ENCODE measurements at places on chromosomes 4 and X.

- no peak for DNase-seq
Measured at GRCh38 chr4:53012738-53013137, 150.6 kb downstream of the RASL11B start.

GRCh38 chr4:654503-654845, 19.6 kb downstream of the ATP5ME start:
- DNase-seq: no peak

DNA sequence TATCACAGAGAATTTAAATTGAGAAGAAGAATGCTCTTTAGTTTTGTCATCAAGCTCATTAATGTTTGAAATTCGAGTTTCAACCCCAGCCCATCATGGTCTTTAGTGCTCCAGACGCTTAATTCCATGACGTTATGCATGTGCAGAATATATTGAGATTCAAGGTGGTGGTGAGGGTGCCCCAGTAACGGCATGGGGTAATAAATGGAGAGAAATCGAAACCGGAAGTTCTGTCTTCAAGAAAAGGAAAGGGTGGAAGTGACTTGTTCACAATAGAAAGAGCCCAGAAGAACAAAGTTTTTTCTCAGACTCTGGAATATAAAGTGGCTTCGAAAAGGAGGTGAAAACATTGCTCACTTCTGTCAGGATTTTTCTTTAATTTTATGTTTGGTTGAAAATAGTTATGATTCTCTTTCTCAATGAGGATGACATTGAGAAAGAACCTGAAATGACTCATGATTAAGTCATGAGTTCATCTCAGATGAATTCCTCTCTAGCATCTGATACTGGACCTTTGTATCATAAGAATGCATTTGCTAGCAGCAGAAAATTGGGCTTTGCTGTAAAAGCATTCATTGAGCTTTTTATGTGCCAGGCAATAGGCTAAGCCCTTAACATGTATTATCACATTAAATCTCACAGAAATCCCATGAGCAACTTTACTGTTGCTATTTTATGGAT, 779 bp upstream of the DDX60L start:
- DNase-seq: no peak

GRCh38 chr4:9592010-9592409, 147.8 kb downstream of the DEFB131A start:
- DNase-seq: no peak

DNA sequence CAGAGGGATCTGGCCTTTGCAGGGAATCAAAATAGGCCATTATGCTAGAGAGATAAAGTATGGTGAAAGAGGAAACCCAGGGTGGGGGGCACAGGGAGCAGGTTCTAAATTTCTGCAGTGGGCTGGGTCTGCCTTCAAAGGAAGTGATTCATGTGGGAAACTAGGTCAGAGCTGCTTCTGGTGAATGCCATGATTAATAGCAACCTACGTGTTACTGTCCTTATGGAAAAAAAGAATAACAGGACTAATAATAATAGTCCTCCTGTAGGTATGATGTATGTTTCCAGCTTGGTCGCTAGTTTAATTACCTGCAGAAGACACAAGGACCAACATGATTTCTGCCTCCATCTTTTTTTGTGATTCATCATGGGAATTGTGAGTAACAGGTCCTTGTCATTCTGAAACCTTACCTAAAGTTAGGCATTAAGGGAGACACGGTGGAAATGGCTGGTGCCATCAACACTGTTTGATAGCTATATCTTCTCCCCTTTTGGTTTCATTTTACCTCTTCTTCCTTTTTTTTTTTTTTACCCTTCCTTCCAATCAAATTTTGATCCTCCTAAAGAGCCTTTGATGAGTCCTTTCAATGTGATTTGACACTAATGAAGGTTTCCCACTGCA, 180.4 kb downstream of the CPEB2 start:
- no peak for DNase-seq

DNA sequence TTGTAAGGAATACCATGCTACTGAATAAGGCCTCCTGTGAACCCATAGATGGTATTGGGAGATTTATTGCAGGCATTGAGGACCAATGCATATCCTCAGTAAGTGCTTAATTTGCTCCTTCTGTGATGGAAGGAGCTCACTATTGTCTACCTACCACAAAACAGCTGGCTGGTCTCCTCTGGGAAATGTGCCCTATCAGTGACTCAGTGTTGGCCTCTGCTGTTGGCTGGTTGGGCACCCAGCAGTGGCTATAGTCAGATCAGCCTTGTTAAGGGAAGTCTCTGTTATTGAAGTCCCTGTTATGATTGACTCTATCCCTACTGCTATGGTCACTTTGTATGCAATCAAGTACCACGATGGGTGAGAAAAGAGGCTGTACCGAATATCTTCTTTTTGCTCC, 27.5 kb upstream of the OTUD4 start:
- DNase-seq: no peak

DNA sequence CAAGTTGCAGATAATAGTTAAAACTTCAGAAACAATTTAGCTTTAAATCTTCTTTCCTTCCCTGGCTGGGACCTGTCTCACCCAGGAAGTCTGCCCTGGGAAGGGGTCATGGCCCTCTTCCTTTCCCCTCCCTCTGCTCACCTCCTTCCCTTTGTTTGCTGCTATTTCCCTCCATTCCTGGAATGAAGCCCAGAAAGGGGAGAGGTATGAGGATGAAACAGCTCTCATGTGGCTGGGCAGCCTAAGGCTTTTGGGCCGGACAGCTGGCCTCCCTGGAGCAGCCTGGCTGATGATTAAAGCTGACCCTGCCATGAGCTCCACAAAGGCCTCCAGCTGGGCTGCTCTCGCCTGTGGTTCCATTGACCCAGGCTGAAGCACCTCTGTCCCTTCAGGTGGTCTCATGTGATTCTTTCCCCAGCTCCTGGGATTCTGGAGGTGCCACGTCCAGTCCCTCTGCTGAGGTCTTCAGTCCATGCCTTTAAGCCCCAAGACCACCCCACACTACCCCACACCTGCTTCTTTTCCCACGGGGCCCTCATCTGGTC, 202.1 kb downstream of the PTTG2 start:
- no peak for DNase-seq

DNA sequence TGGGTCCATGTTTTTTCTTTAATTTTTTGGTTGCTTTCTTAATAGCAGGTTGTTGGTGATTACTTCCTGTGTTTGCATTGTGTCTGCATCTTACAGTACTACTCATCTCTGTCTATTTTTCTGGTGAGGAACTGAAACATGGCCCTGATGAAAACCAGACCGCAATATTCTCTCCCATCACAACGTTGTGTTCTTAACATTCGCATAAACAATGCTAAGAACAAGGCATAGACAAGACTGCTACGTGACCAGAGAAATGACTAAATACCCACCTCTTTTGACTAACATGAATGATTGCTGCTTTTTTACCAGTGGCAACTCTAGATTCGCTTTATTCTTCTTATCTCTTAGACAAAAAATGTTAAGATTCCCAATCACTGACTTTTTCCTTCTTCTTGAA, 179.1 kb downstream of the GC start:
- no peak for DNase-seq

DNA sequence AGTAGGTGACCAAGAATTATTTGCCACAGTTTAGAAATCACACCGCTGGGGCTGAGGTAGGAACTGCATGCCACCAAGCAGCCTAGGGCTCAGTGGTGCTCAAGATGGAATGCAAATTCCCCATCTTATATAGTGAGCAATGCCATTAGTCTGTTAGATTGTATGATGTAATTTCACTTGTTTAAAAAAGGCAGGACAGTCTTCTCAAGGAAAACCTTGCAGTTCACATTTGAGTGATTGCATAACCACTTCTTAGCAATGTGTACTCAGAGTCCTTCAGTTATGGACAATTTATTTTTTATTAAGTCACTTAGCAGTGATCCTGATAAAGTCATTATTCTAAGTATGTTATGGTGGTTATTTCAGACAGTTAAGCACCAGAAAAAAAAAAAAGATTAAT, 142.9 kb upstream of the SFRP2 start:
- DNase-seq: no peak

- DNase-seq: no peak
Measured at GRCh38 chr4:96992443-96992842, 1150.8 kb downstream of the STPG2 start.

- DNase-seq: no peak
Measured at GRCh38 chr4:89111833-89112563, 665 bp downstream of the TIGD2 start.

- DNase-seq: no peak
Measured at GRCh38 chr4:94277534-94277933, 65.1 kb downstream of the HPGDS start.

GRCh38 chr4:78360466-78360865, 191.1 kb upstream of the ANXA3 start:
- DNase-seq: no peak

DNA sequence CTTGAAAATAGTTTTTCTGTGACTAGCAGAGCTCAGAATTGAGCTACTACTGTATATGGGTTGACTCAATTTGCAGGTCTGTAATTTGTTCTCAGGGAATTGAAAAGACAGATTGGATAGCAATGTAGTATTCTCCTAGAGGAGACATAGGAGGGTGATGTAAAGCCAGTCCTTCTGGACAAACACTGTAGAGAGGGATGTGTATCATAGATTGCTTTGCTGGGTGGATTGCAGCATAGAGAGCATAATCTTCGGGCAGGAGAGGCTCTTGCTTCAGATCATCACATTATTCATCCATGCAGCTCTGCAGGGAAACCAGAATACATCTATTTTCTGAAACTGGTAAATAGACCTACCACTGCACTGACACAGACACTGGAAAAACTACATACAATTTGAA, 1110.5 kb downstream of the RAPGEF2 start:
- no peak for DNase-seq

- no peak for DNase-seq
Measured at GRCh38 chr4:151670843-151671242, 90.0 kb downstream of the GATB start.

DNA sequence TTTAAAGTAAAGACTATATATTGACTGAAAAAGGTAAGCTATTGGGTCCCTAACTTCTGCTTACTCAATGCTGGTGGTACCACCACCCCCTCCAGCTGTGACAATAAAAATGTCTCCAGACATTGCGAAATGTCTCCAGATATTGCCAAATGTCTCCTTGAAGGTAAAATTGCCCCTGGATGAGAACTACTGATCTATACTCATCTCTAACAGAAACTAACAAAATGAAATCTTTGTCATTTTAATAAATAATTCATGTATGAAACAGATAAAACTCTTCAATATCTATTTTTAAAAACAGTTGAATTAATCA, 20.1 kb downstream of the CLTRN start:
- no peak for DNase-seq

- no peak for DNase-seq
Measured at GRCh38 chr4:168658751-168659150, 161.9 kb downstream of the PALLD start.

DNA sequence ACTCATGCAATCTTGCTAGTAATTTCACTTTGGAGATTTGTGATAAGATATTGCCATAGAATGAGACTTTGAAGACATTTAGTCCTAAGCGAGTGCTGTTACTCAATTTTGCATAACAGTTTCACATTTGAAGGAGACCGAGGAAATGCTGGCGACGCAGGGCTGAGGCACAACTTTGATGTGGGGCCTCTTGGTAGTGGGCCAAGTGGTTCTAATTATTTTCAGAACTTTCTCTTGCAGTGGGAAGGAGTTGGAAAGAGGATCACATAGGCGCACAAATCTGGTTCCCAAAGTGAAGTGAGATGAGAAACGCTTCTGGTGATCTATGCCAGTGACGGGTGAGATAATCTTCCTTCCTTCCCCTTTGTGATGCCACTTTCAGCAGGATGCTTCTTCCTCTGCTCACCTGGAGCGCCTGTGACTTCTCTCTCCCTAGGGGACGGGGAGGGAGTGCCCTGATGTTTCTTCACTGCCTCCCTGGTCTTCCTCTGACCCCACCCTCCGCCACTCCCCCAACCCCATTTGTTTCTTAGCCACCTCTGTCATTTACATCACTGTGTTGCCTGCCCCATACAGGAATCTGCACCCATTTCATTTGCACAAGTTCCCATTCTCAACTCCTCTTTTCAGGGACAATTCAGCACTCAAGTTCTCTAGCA, 138.9 kb upstream of the MID1 start:
- DNase-seq: no peak

DNA sequence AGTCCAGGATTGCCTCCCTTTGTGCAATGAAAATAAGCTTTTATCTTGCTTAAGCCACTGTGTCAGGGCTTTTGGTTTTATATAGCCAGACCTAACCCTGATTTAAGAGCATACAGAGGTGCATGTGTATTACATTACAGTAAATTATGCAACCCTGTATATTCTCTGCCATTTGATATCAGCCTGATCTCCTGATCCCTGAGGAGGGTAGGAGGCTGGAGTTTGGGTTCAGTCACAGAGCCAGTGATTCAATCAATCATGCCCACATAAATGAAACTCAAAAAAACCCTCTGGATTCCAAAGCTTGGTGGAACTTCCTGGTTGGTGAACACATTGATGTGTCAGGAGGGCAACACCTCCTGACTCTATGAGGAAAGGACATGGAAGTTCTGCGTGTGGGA, 7.3 kb upstream of the KLHL8 start:
- DNase-seq: no peak

- DNase-seq: no peak
Measured at GRCh38 chrX:119041175-119041574, 31.6 kb upstream of the CT47C1 start.

DNA sequence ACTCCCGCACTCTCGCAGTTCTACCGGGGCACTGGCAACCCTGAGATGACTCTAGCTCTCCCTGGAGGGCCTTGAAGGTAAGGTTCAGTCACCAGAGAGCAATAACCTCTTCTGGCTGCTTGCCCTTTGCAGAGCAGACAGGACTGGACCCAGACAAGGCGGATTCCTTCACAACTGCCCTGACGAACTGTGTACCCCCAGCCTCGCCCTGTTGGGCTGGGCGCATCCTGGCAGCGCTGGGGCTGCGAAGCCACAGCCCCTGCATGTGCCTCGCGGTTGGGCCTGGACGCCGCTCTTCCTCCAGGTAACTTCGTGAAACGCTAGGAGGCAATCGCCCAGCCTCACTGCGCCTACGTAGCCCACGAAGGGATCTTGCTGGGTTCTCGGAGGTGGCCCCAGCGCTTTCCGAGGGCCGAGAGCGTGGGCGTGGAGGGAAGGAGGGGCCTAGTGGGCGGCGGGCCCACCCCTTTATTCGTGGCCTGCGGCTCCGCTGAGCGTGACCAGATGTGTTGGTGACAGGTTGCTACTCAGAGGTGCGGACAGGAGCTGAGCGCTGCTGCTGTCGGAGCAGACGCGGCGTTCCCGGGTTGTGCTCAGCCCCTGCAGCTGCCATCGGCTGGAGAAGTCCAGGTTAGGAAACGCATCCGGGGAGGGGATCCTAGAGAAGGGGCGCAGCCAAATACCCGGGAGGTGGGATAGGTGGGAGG, 1.9 kb upstream of the MAMLD1 start:
- no peak for DNase-seq

GRCh38 chr4:155179216-155179615, 29.2 kb upstream of the NPY2R start:
- no peak for DNase-seq

GRCh38 chr4:72975488-72975784, 94.1 kb downstream of the COX18 start:
- DNase-seq: no peak

GRCh38 chrX:39487166-39487968, 610.4 kb downstream of the BCOR start:
- no peak for DNase-seq

- DNase-seq: no peak
Measured at GRCh38 chrX:31223817-31224216, 152.0 kb upstream of the FTHL17 start.

Data from anterior cingulate cortex (tissue), 58 donors.